ENCODE measurements at places on chromosomes 7 and 10.

DNA sequence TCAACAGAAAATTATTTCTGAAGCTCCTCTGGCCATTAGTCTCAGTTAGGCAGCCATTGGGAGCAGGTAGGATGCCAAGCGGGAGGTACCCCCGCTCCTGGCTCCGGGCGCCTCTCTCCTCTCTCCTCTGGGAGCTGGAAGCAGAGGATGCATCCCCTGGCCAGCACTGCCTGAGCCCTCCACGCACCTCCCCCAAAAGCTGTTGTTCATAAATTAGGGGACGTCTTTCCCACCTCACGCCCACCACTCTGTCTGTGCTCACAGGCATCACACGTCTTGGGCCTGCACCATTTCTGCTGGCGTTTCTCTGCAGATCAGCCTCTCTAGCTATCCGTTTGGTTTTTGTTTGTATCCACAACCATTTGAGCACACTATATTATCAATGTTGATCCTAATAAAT is 609.0 kb upstream of the FOXK1 start:
- no peak for DNase-seq

DNA sequence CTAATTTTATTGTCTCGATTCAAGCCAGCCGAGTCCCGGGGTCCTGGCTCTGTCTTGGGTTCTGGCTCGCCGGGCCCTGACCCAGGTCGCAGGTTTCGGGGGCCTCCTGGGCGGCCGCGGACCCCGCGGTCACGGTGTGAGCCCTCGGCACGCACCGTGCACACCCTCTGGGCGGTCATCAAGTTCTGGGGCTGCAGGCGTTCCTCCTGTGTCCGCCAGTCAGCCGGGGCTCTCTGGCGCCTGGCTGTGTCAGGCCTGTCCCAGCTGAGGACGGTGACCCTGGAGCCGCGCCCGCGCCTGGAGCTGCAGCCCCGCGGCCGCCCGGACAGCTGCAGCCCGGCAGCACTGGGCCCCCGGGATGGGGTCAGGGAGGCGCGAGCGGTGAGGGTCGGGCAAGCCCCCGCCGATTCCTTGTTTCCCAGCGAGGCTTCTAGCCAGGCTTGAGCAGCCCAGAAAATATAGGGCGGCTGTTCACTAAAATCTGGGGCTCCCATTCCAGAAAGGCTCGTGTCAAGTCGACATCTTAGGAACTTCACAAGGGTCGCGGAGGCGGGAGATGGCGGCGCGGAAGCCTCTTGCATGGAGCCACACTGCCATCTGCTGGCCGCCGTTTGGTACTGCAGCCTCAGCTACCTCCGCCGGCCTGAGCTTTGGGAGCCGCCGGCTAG is 4.2 kb upstream of the HOXA7 start:
- DNase-seq: peak; percentile 80

GRCh38 chr7:30831936-30832335 is 60.7 kb downstream of the MINDY4 start:
- DNase-seq: no peak

DNA sequence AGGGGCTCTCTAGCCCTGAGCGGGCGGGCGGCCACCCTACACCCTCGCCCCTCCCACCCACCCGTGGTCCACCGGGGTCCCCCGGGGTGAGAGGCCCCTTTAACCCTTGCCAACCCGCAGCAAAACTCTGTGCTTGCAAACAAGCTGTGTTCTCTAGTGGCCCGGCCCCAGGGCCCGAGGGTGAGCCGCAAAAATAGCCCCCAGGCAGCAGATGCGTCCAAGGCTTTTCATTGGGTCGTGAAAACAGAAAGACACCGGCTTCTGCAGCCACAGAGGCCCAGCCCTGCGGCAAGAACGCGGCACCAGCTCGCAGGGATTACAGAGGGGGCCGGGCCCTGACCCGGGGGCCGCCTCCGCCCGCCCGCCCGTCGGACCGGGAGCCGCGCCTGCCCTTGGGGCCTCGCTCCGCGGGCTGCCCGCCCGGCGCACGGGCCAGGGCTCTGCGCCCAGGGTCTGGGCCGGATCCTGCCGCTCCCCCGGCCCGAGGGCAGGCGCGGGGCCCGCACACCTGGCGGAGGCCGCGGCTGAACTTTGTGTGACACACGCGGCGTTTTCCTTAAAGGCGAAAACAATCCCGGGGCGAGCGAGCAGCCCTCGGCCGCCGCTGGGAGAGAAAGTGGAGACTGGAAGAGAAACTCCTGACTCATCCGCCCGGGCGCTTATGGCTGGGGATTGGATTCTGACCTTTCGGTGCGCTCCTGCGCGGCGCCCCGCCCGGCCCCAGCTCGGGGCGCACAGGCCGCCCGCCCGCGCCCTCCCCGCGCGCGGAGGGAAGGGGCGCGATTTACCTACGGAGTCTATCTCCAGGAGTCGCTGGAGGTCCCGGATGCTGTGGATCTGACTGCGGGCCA is 2.8 kb downstream of the PDGFA start:
- no peak for DNase-seq

GRCh38 chr10:35564341-35564968 is 40.7 kb upstream of the GJD4 start:
- DNase-seq: no peak

DNA sequence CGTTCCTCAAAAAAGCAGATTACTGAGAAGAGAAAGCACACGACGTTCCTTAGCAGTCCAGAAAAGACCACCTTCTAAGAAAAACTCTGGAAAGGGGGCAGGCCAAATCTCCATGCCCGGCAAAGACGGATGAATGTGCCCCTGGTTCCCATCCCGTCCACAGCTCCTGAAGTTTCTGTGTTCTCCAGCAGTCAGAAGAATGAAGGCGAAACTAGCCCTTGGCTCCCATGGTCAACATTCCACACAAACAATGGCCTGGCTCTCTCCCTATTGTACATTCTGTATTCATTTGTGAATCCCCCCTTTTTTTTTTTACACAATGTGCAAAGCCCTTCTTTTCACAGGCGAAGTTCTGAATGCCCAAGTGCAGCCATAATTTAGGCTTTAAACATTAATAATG is 5.3 kb downstream of the CTBP2 start:
- DNase-seq: no peak

GRCh38 chr7:96179837-96180236 is 142.1 kb downstream of the SLC25A13 start:
- DNase-seq: no peak

DNA sequence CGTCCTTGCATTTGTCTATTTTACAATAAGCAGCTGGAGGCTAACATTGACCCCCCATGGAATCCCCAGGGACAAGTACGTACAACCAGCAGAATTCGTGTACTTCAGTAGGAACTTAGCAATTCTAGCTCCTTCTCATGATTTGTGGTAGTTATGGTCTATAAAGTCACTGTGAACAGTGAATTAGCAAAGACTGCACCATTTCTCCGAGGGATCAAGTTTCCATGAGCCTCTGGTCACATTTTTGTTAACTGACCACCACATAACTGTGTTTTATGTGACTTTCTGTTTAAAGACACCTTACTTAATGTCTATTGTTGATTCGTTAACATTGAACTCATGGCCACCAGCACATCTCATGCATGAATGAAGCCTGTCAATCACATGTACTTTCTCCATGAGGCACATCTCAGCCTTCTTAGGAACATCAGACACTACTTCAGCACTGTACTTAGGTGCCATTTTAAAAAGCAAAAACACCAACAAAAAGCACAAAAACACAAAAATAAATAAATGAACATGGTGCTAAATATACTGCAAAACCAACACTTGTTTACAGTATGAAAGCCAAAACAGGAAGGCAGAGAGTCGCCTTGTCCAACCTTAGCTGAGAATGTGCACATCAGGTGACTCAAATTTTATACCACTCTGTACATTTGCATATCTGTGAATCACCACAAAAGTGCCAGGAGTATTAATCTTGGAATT is 9.0 kb upstream of the UCN3 start:
- no peak for DNase-seq

- DNase-seq: no peak
Measured at GRCh38 chr7:137801003-137801402, 45.8 kb downstream of the DGKI start.

DNA sequence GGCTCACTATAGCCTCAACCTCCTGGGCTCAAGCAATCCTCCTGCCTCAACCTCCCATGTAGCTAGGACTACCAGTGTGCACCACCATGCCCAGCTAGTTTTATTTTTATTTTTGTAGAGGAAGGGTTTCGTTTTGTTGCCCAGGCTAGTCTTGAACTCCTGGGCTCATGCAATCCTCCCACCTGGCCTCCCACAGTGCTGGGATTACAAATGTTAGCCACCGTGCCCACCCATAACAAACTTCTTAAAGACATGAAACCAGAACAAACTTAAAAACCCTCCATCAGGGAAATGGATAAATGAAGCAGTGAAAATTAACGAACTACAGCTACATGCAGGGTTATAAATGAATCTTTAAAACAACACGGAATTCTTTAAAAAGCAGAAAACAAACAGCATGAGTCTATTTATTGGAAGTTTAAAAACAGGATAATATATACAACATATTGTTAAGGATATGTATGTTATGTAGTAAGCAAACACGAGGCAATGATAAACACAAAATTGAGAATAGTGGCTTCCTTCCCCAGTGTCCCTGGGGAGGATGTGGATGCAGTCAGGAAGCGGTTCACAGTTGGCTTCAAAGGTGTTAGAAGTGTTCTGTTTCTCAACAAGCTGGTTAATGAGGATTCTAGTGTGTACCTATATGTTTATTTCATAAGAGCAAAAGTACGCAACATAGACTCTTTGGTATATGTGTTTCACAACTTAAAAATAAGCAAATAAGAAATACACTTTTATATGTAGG is 128.2 kb upstream of the IMMP2L start:
- no peak for DNase-seq

GRCh38 chr10:120271696-120272095 is 185.3 kb upstream of the PLPP4 start:
- DNase-seq: no peak

GRCh38 chr10:59470570-59470969 is 108.2 kb upstream of the FAM13C start:
- no peak for DNase-seq

- DNase-seq: no peak
Measured at GRCh38 chr7:41420421-41420820, 282.5 kb downstream of the INHBA start.

- no peak for DNase-seq
Measured at GRCh38 chr7:75993689-75994387, 557 bp downstream of the TMEM120A start.

GRCh38 chr10:92657024-92657423 is 32.7 kb upstream of the HHEX start:
- no peak for DNase-seq

DNA sequence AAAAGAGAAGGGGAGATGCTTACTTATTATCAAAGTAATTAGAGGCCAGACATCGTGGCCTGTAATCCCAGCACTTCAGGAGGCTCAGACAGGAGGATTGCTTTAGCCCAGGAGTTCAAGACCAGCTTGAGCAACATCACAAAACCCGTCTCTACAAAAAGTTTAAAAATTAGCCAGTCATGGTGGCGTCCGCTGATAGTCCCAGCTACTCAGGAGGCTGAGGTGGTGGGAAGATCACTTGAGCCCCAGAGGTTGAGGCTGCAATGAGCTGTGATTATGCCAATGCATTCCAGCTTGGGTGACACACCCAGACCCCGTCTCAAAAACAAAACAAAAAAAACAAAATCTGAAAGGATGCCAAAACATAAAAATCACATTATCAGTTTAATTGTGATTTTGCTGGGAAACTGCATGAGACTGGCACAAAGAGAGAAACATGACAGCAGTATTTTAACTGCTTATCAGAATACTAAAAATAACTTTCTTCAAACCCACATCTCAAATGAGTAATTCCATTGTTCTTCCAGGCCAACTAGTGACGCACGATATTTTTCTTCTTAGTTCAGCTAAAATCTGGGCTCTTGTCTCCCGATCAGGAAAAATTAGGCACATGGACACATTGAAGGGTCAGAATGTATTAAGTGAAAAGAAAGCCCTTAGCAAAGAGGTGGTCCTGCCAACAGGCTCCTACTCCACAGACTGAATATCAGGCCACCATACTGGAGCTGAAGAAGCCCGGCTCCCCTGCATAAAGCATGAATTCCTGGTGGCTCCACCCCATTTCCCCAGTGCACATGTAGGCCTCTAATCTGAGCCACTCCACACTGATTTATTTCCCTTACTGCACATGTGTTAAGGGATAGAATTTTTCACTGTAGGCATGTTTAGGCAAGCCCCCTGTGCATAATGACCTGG is 9.6 kb upstream of the CCM2 start:
- DNase-seq: no peak

DNA sequence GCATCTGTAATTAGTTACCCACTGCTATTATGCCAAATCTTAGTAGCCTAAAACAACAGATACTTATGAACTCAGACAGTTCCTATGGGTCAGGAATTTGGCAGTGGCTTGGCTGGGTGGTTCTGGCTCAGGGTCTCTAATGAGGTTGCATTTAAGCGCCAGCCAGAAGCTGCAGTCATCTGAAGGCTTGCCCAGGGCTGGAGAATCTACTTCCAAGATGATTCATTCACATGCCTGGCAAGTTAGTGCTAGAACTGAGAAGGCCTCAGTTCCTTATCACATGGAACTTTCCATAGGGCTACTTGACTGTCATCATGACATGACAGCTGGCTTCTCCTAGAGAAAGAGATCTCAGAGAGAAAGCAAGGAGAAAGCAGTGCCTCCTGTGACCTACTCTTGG is 121.3 kb downstream of the AVL9 start:
- no peak for DNase-seq

GRCh38 chr7:125775317-125775716 is 845.7 kb upstream of the POT1 start:
- DNase-seq: no peak

GRCh38 chr7:137591421-137591837 is 247.9 kb upstream of the PTN start:
- DNase-seq: no peak

DNA sequence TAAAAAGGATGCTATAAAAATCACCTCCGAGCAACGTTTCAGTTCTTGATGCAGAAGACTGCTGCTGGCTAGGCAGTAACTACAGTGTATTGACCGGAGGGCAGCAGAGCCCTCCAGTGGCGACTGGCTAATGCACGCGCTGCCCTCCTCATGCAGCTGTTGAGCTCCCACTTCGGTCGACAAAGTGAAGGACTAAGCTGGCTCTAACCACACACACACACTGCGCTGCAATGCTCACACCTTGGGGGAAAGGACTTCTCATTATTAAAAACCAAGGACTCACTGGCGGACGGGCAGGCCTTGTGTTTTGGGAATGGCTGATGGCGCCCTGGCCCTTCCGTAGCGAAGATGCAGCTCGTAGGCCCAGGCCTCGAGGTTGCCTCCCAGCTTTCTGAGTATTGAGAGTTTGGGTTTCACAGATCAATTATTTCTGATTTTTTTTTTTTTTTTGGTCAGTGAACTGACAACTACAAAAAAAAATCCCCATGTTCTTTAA is 120.9 kb upstream of the DIP2C start:
- DNase-seq: no peak

GRCh38 chr7:44798649-44799305 is 2.3 kb downstream of the PPIA start:
- DNase-seq: no peak

DNA sequence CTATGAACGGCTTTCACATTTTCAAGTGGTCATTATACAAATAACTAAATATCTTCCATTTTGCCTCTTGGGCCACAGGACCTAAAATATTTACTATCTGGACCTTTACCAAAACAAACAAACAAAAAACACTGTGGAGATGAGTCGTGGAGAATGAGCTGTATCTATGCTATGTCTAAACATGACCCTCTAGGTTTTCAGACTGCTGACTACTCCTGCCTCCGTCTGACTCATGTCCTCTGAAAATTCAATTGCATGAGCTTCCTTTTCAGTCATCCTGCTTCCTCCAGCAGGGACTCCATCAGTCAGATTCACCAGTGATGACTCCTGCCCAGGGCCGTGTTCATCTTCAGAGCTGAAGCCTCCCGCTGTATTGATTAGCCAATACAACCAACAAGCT is 96.8 kb downstream of the COL28A1 start:
- no peak for DNase-seq
